ENCODE measurements at places on chromosomes 2 and 18.
A peak's percentile ranks its signal among the peaks of the same experiment; 100 is the strongest.

DNA sequence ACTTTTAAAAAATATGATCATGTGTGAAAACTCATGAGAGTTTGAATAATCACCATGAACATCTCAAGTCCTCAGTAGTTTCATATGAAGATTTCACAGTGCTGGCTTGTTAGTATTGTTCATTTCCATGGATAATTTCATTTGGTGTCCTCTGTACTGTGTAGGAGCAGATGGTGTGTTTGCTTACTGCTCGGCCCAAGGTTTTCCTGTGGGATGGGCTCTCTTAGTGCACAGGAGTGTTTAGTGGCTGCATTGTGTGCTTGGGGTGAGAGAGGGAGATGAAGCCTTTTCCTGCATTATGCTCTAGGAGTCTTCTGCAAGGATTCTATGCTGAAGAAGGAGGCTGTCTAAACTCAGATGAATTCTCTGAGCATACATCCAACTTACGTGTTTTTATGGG, 270.6 kb downstream of the SOCS6 start:
- no peak for DNase-seq

GRCh38 chr2:98478907-98479306, 34.2 kb downstream of the INPP4A start:
- no peak for DNase-seq

DNA sequence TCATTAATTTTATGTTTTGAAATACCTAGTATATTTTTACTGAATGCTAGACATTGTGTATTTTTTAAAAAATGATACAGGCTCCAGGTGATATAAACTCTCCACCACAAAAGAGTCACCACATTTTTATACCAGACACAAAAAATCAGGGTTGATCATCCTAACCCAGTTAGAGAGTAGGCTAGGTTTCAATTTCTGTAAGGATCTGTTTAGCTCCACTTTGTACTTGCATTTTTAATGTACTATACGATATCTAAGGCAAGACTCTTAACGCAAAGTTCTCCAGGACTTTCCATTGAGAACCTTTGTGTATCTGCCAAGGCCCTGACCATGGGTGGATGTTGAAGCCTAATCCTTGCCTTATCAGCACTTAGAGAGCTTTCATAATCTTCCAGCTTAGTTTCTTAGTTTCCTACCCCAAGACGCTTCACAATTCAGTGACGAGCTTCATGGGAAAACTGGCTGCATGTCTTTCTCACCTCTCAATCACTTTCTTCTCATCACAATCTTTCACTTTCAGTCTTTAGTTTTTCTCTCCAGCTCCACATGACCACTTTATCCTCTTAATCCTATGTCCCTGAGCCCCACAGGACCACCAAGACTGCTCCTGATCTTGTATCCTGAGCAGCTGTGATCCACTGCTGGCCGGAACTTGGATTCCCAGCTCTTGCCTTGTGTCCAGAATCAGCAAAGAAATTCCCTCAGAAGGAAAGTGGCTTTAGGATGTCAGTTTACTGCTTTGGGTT, 635.8 kb downstream of the RNF144A start:
- no peak for DNase-seq

- DNase-seq = no peak
Measured at GRCh38 chr2:205754285-205754923, 72.1 kb downstream of the NRP2 start.

DNA sequence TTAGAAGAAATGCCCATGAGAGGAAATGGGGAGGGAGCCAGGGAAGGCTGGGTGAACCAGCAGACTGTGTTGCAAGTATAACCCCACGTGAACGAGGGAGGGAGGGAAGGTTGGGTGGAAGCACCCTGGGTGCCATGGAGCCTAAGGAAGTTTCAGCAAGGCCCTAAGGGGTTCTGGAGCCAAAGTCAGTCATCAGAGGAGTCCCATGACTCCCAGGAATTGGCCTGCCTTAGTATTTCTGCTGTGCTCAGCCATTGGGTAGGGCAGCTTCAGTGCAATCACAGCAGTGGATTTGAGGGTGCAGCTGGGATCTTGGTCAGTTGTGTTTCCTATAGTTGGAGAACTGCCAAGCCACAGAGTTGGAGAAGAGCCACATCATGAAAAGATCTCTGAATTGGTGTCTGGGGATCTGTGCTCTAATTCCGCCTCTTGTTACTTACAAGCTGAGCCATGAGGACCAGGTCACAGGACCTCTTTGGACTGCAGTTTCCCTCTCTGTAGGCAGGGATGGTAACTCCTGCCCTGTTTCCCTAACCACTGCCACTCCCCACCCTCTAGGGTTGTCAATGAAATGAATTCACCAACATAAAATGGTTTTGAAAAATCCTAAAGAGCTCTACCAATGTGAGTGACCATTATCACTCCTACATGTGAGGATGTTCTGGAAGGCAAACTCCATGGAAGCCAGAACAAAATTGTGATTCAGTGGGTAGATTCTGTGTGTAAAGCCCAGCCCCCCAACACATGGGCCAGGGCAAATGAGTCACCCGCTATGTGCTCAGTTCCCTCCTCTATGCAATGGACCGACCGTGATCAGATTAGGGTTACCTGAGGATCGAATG, 108.9 kb downstream of the CLIP4 start:
- no peak for DNase-seq

DNA sequence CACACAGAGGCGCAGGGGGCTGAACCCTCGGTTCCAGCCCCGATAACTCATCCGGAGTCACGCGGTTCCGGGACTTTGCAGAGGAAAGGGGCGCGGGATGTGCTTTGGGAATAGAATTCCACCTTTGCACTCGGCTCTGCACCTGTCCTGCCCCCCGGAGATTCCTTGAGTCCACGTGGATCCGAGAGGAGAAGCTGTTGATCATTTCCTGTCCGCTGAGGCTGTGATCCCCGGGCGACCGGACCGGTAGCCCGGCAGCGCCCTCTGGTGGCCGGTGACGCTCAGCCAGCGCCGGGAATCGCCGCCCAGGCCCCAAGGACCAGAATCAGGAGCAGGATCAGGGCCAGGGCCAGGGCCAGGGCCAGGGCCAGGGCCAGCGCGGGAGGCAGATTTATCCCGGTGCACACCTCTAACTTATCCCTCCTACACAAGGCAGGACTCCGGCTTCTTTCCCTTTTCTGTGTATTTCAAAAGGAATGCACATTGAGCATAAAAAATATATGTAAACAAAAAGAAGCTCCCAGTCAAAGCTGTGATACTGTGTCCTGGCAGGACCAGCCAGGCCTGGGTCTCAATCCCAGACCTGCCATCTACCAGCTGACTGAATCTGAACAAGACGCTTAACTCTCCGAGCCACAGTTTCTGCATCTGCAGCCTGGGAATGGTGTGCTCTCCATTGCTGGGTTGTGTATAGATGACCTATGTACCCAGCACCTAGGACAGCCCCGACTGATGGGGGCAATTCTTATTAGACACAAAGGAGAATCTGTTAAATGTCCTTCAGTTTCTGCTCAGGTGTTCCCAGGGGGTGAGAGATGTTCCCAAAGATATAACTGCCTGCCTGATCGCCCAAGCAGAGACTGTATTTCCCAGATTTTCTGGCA, 8.5 kb upstream of the SPATA3 start:
- DNase-seq = peak; percentile 65

GRCh38 chr2:33694904-33695303, 95.8 kb upstream of the FAM98A start:
- DNase-seq = no peak

- no peak for DNase-seq
Measured at GRCh38 chr2:37652199-37652640, 19.2 kb downstream of the CDC42EP3 start.

DNA sequence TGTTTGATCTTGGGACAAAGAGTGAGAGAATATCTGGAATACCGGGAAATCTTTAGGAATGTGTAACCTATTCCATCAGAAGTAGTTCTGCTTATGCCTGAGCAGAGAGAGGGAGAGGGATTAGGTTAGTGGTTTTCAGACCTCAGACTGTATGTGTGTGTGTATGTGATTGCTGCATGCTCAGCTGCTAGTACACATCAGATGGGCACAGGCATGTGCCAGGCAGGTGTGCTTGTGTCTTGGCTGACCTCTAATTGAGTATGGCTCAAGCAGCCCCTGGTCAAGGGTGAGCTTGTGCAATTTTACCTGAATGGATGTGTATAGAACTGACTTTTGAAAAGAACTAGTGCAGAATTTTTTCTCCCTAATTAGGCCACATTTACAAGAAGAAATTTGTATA, 91.2 kb downstream of the INSIG2 start:
- DNase-seq = no peak

- DNase-seq = no peak
Measured at GRCh38 chr2:179963626-179964025, 43.5 kb downstream of the CWC22 start.

GRCh38 chr2:48792030-48792429, 36.5 kb upstream of the LHCGR start:
- DNase-seq = no peak

GRCh38 chr2:40421631-40422297, 30.1 kb downstream of the SLC8A1 start:
- no peak for DNase-seq

- peak; percentile 28 for DNase-seq
Measured at GRCh38 chr2:64212346-64212745, 68.1 kb upstream of the PELI1 start.

DNA sequence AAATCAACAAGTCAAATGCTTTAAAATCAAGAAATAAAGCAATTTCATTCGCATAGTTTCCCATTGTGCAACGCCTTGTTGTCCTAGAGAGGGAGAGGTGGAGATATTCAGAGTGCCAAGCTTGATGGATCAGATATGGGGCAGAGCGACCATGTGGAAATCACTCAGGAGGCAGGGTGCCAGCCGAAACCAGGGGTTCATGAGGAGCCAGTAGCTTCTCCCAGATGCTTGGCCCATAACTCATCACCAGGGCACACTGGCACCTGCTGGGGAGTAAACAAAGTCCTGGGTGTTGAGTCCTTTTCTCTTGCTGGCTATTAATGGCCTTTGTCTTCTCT, 53.0 kb upstream of the ASAP2 start:
- no peak for DNase-seq

DNA sequence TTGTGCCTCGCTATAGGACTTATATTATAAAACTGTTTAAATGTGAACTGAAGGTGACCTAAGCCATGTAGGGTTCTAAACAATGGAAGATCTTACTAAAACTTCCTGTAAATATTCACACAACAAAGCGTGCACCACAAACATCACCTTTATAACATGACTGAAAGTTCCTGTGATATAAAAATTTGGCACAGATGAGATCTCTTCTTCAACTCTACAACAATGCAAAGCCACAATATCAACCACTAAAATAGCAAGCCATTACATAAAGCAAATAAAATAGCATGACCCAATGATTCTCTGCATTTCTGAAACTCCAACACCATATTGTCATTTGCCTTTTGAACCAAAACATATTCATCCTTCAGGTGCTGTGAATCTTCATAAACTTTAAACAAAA, 3.5 kb downstream of the YES1 start:
- DNase-seq = no peak

DNA sequence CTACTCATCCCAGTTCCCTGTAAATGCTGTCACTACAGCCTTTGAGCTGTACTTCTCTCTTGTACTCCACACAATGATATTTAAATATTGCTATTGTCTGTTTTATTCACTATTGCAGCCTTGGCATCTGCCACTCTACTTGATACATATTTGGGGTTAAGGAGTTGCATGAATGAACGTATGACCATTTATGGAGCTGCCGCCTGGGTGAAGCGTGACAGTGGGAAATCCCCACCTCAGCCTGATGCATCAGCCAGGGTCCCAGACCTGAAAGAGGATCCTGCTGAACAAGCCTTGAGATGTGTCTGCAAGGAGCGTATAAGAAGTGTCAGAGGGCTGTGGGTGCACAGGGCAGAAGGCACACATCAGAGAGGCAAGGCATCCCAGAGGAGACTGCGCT, 39.1 kb downstream of the MRPL35 start:
- DNase-seq = peak; percentile 82

GRCh38 chr18:78242806-78243205, 736.8 kb upstream of the SALL3 start:
- no peak for DNase-seq

- DNase-seq = no peak
Measured at GRCh38 chr2:33788044-33788443, 188.9 kb upstream of the FAM98A start.

GRCh38 chr2:75870651-75871137, 160.0 kb upstream of the GCFC2 start:
- DNase-seq = no peak

- no peak for DNase-seq
Measured at GRCh38 chr2:157438863-157439823, 4.7 kb downstream of the CYTIP start.

- DNase-seq = no peak
Measured at GRCh38 chr2:62789518-62789917, 84.0 kb downstream of the EHBP1 start.

GRCh38 chr2:181546086-181546485, 88.9 kb downstream of the ITGA4 start:
- DNase-seq = no peak

GRCh38 chr2:19786408-19787058, 115.2 kb downstream of the TTC32 start:
- no peak for DNase-seq

- no peak for DNase-seq
Measured at GRCh38 chr2:188869550-188869949, 104.6 kb upstream of the COL3A1 start.

DNA sequence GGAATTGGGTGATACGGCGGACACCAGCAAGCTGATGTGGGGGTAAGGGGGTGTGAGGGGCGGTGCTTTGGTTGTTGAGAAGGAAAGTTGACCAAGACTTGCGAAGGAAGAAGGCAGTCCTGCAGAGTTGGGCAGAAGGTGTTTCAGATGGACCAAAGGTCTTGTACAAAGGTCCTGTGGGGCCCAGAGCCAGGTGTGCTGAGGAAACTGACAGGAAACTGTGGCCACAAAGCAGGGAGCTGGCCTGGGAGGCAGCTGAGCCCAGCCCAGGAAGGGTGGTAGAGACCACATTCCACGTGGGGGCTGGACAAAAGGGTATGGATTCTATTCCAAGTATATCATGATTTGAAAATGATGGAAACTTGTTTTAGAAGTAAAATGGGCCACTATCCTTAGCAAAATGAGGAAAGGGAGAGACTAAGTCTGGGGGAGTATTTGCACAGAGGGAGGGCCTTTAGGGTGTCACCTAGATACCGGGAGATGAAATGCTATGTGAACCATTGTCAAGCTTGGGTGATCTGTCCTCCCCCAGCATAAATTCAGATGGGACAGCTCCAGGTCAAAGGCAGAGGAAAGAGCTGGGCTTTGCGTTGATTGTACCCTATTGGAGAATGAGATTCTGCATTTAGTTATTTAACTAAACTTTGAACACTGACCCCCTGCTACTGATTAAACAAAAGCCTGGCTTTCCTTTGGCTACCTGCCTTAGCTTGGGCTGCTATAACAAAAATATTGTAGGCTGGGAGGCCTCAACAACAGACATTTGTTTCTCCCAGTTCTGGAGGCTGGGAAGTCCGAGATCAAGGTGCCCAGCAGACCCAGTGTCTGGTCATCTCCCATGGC, 4.3 kb upstream of the EDAR start:
- no peak for DNase-seq

- DNase-seq = no peak
Measured at GRCh38 chr18:74281980-74282754, 9.6 kb downstream of the CYB5A start.

DNA sequence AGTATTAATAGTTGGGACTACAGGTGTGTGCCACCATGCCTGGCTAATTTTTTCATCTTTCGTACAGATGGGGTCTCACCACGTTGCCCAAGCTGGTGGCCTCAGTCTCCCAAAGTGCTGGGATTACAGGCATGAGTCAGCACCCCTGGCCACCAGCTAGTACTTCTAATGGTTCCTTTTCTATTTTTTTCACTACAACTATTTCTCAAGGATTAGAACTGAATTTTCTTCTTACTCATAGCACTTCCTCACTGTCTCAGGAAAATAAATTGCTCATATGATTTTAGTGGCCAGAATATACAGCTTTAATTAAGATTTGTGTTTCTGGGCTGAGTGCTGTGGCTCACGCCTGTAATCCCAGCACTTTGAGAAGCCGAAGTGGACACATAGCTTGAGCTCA, 43.2 kb upstream of the SOS1 start:
- DNase-seq = no peak

Data from naive B cell (primary cell).